CD4-positive, alpha-beta T cell treated with Interleukin-15 for 4 hours (primary cell): ENCODE measurements at places on chromosomes 12 and 14.

DNA sequence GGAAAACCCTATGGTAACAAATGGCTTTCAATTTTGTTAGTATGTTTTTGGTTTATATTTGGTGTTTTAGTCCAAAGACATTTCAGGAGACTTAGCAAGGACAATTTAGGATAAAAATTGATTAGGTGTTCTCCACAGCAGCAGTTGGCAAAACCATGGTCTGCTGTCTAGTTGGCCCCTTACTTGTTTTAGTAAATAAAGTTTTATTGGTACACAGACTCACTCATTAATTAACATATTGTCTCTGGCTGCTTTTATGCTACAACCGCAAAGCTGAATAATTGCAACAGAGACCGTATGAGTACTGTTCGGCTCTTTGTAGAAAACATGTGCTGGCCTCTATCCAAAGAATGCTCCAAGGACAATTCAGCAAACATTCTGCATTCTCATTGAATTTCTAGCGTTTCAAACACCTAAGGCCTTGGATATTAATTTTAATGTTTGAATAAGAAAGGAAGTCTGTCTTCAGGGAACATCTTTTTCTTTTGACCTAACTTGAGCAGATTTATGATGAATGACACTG, 77.7 kb downstream of the CCDC92 start:
- DNase-seq: no peak

DNA sequence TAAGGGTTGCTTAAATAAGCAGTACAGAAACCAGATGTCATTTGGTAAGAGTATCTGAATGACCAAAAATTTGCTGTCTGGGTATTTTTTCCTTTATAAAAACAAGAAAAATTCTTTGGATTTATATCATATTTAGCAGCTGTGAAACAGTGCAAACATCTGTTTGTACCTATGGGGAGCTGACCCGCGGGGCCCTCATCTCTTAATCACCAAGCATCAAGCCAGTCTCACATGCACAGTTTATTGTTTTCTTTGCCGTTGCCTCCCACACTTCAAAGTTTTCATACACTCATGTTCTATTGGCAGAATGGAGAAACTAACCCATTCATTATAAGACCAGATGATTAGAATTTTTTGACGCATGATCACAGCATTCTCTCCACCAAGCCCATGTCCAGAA, 142.2 kb downstream of the BMP4 start:
- no peak for DNase-seq

DNA sequence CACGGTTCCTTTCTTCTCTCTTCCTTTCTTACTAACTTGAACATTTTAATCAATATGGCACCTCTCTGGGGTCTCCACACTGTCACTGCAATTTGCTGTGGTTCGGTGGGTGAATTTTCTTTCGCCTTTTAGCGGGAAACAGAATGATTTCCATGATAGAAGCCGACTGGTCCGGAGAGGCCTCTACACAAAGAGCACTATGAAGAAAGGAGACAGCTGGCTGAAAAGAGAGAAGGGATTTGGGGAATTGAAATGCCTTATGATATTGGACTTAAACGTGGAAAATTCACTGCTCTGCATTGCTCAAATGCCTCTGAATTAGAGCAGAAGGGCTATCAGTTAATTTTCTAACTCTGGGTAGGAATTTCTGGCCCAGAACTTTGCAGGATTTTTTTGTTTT, 55.9 kb downstream of the KCNA5 start:
- no peak for DNase-seq

- DNase-seq: peak; percentile 60
Observed at GRCh38 chr12:122021822-122022392, at the start of gene BCL7A. Gene BCL7A (plus strand): TSS chr12:122021884. CDS start chr12:122022092, 208 bp downstream.

DNA sequence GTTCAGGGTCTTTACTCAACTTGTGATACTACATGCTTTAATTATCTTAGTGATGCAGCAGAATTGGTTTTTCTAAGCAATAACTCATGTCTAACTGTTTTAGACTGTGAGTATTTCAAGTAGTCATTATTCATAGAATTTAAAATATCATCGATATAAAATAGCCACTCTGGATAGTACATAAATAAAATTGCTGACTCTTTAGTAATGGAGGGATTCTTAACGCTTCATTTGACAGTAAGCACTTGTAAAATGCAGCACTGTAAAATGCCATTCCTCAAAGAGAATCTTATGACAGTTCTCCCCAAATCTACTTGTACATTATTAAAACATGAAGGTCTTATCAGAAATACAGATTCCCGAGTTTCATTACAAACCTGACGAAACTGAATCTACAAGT, 262.8 kb upstream of the LRFN5 start:
- DNase-seq: no peak
